ENCODE measurements at places on chromosomes 7 and 10.

GRCh38 chr7:123746055-123746454 is 2.7 kb downstream of the WASL start:
- DNase-seq = no peak

DNA sequence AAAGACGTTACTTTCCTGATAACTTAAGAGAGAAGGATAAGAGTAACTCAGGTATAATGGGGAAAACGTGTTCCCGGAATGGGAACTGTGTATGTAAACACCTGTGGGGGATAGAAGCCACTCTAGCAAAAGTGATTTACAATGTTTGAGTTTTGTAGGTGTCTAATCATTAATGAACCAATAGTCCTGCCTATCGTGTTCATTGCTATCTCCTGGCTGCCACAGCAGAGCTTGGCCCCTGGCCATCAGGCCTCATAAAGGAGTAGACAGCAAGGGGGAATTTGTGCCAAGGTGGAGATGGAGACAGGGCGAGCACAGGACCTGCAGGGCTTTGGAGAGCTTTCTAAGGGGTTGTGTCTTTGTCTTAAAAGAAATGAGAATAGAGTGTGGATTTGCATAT is 102.1 kb downstream of the GAD2 start:
- DNase-seq = no peak

DNA sequence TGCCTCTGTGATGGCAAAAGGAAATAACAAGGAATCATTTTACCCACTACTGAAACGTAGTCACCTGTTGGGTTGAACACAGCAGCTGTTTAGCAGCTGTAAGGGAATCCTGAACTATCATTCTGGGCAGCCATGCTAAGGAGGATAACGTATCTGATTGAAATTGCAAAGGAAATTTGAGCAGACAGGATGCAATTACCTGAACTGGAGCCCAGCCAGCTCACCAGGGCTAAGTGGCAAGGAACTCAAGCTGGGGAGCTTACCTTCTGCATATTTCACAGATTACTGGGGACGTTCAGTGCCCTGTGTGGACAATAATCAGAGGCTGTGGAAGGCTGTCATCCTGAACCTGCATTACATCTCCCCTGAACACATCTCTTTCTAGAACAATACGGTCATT is 650.5 kb downstream of the SORCS3 start:
- no peak for DNase-seq

- DNase-seq = no peak
These were observed 38.6 kb upstream of the TNKS2 start for GRCh38 chr10:91759581-91759986.

GRCh38 chr7:18399436-18400235 is 95.9 kb upstream of the HDAC9 start:
- no peak for DNase-seq

DNA sequence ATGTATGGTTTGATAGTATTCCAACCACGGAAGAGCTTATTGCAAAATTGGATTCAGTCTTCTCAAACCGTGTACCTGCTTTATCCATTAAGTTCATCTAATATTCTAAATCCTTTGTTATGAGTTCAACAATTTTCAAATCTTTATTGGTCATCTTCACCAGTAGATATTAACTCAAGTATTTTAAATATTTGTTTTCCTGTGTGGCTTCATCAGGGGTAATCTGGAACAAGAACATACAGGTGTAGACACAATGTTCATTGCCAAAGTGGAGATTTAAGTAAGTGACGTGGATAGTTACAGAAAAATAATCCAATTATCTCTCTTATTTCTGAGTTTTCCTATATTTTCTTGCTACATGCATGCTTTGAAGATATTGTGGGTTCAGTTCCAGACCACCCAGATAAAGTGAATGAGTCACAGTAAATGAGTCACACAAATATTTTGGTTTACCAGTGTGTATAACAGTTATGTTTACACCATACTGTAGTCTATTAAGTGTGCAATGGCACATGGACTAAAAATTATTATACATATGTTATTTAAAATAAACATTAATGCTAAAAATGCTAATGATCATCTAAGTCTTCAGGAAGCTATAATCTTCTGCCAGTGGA is 429.0 kb upstream of the POT1 start:
- no peak for DNase-seq

GRCh38 chr7:44284216-44284615 is 41.2 kb downstream of the CAMK2B start:
- DNase-seq = no peak
